GM03348 (cell line): ENCODE measurements at places on chromosomes 1 and 21.

DNA sequence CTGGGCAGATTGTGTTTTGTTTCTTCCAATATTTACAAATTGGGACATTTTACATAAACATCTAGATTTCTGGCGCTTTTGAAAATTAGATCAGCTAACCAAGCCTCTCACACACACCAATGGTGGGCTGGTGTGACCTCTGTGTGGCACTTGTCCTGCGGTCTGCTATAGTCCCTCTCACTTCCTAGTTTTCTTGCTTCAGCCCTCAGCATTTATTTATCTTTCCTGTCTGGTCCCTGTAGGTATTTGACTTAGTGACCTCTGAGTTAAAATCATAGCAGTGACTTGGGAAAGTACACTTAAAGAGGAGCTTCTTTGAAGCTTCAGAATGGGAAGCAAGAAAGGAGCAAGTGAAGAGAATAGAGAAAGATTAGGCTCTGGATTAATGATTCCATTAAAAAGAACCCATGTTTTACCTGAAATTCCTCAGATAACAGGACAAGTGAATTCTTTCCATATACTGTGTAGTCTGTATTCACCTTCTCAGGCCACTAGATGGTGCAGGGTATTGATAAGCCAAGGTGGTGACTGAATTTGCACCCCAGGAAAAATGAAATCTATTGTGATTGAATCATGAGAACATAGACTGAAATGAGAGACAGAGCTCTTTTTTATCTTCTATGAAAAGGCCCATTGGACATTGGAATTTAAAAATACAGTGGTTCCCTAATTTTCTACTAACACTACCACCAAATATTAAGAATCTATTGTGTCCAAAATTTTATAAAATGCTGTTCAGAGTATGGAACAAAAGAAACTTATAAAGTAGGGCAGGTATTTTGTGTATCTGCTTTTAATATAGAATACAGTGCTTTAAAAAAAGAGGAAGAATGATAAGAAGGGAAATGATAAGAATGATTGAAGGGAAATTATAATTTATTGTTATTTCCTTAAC, 7.1 kb upstream of the DIPK1A start:
- peak; percentile 31 for DNase-seq

GRCh38 chr21:42227909-42228708, 9.2 kb downstream of the ABCG1 start:
- peak; percentile 59 for DNase-seq

- DNase-seq: peak; percentile 63
Observed at GRCh38 chr1:227234998-227235405, 83.3 kb downstream of the CDC42BPA start.

DNA sequence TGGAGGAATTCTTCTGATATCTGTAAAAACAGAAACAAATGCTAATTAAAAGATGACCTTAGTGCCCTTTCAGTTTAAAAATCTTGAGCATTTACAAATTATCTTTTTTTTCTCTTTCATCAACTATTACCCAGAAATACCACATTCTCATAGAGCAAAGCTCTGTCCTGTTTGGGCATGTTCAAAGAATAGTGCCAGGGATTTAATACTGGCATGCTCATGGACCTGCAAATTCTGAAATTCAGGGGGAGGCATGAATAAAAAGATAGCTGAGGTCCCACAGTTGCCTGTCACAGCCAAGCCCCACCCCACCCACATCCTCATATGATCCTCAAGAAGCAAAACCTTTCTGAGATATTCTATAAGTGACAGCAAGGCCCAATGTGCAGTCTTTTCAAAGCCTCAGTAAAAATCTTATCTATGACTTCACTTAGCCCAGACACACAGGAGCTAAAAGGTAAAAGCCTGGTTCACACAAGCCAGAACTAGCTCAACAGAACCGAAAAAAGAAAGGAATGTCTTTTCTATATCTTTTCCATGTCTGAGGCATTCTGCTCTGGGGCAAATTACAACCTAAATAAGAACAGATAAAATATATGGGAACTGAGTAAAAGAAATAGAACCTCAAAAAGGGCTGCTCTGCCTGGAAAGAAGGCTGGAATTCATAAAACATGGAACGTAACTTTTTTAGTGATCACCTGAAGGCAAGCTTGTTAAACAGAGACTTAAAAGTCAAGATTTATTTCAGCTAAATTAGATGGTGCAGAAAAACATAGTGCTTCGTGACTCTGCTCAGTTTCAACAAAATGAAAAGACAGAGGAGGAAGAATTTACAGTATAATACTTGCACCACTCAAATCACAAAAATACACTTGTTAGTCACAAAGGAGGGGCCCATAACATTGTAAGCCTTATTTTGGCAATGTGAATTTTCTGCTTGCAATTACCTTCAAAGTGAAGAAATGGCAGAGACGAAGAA, 11.0 kb downstream of the WLS start:
- DNase-seq: no peak

DNA sequence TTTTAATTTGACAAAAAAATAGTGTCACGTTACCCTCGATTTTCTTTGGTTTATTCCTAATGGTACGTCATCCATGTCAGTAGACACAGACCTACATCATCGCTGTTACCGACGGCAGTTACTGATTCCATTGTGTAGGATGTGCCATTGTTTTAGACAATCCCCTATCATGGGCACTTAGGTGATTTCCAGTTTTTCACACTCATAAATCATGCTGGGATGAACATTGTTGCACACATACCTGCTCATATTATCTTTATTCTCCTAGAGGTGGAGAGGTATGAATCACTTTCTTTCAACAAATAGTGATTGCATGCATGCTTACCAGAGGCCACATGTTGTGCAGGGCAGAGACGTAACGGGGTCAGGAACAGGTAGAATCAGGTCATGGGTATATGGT, 79.7 kb upstream of the EFHD2 start:
- DNase-seq: no peak

DNA sequence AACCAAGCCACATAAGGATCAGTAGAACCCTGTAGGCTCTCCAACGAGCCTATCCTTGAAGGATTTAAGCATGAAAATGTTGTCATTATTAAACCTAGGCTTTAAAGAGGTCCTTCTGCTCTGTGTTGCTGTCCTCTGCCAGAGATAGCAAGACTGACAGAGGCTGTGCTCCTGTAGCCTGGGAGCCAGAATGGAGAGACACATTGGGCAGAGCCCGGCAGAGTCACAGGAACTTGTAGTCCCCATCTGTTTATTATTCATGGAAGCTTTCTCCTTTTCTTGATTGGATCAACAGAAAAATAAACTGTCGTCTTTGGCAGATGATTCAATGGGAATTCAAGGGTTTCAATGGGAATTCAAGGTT, 19.2 kb upstream of the SLAMF1 start:
- DNase-seq: no peak

GRCh38 chr1:81679942-81680341, 120.8 kb upstream of the ADGRL2 start:
- DNase-seq: peak; percentile 46

- no peak for DNase-seq
Observed at GRCh38 chr21:39874759-39875158, 7.5 kb downstream of the PCP4 start.

- DNase-seq: no peak
Observed at GRCh38 chr1:63087966-63088365, 234.4 kb upstream of the FOXD3 start.

- DNase-seq: no peak
Observed at GRCh38 chr21:45357436-45358260, 47.3 kb upstream of the COL18A1 start.

DNA sequence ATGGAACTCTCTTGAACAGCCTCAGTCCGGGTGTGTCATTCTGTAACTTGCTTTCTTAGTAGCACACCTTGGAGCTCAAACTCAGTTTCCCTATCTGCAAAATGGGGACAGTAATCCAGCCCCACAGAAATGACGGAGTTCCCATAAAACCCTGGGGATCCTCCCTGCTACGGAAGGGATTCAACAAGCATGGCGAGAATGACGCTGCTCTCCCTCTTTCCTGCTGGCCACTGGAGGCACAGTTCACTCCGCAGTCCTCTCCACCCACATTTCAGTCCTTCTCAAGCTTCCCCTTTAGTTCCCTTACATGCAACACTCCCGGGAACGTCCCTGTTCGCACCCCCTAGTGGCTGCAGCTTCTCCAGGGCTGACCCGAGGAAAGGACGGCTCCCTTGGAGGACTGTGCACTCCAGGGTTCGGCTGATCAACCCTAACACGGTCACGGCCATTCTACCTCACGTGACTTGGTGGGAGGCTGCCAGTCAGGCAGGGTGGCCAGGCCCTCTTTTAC, 20.6 kb downstream of the RUNX3 start:
- DNase-seq: peak; percentile 70

DNA sequence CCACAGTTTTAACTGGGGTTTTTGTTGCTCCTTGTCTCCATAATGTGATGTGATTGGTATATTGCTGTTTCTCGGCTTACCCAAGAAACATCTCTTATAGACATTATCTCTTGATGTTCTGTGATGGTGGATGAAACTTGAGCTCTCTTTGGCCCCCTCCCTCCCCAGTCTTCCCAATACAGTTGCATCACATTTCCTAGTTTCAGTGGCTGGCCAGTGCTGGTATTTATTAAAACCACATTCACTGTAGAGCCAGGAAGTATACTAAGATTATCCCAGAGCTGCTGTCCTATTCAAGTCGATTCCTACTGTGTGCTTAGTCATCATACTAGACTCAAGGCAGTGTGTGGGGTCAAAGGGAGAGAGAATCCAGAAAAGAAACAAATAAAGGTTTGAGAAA, 244.4 kb downstream of the KAZN start:
- no peak for DNase-seq

DNA sequence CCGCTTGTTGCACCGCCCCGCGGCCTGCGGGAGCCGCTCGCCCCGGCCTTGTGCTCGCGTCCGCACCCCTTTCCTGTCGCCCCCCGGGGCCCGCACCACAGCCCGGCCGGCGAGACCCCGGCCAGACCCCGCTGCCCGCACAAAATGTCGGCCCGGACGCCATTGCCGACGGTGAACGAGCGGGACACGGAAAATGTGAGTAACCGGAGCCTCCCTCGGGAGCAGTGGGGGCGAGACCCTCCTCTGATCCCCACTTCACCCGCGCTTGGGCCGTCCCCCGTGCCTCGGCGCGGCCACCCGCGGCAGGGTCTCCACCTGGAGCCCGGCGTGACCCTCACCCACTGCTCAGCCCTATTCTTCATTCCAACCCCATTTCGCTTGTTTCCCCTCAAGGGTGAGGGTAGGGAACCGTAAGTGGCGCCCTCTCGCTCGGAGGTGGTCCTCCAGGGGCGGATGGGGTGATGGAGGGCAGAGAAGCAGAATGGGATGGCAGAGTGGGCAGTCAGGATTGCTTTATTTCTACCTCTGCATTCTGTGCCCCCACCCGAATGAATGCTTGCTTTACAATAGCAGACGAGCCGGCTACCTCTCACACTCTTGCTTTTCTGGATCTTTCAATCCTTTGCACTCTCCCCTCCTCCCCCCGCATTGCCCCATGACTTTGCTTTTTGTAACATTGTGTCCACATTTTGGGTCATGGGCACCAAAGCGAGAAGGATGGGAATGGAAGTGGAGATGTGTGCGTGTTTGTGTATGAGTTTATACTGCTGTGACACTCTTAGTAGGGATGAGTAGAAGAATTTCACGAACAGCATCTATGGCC, 954 bp downstream of the MARK1 start:
- DNase-seq: peak; percentile 7

- DNase-seq: no peak
Observed at GRCh38 chr1:113887402-113888175, at the start of gene BCL2L15. TSS of gene BCL2L15 (minus strand) at chr1:113887581. CDS start at chr1:113887375, 206 bp downstream.

DNA sequence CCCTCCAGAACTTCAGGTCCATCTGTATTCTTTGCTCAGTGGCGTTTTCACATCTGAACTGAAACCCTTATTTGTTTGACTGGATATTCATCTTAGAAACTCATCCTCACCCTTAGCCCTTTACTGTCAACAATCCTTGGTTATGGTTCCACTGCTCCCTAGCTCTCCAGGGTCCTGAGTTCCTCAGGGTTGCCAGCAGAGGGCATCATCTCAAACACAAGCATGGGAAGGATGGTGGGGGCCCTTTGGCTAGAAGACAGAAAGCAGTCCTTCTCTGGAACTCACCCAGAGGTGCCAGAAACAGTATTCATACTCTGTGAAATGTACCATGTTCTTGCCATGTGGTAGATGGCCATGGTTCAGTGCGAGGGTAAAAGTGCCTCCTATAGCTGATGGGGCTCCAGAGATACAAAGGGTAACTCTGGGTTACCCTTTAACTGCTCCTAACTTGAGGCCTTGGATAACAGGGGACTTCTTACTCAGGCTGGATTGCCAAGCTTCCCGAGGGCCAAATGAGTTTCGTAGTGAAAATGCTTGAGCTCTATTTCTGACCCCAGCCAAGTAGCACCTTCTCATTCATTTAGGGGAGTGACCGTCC, 11.3 kb downstream of the NCSTN start:
- peak; percentile 48 for DNase-seq

GRCh38 chr1:184624626-184625025, 130.0 kb downstream of the EDEM3 start:
- no peak for DNase-seq

GRCh38 chr1:40708750-40709099, 17.2 kb downstream of the NFYC start:
- peak; percentile 81 for DNase-seq

GRCh38 chr1:1021920-1022259, 2.0 kb downstream of the AGRN start:
- DNase-seq: no peak

GRCh38 chr1:40622936-40623629, 42.4 kb downstream of the RIMS3 start:
- no peak for DNase-seq

GRCh38 chr1:39940253-39940652, 14.7 kb upstream of the MFSD2A start:
- no peak for DNase-seq

DNA sequence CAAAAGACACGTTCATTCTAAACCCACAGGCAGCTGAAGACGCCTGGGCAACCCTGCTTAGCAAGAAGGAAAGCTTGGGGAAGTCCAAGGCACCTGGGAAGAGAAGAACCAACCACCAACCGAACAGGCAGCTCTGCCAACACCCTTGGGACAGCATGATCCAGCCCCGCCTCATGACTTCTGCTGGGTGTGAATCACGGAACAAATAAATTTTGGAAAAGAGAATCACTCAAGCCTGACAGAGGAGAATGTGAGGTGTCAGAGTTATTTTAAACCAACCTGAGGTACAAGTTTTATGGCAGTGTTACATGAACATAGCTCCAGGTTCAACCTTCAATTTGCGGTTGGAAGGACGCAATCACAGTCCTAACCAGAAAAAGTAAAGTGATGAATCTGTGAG, 10.0 kb upstream of the PADI4 start:
- no peak for DNase-seq

DNA sequence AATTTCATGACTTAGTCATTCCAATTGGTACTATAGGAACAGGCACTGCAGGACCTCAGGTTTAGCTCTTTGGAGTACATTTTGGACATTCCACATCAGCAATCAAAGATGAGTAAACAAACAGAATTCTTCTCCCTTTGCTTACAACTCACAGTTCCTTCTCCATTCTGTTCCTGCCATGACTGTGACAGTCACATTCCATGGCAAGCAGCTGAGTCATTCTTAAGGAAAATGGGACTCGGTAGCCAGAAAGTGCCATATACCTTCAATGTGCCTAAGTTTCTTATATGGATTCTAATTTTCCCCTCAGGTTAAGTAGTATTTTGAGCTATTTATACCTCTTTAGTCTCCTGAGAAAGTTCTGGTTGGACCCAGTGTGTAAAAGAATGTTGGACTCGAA, 25.6 kb downstream of the CRCT1 start:
- DNase-seq: no peak

- DNase-seq: no peak
Observed at GRCh38 chr1:27216466-27216865, 18.0 kb upstream of the WDTC1 start.
